ENCODE measurements at places on chromosomes 16 and 17.

- DNase-seq: no peak
These were observed 74.8 kb upstream of the SMURF2 start for GRCh38 chr17:64736804-64737492.

DNA sequence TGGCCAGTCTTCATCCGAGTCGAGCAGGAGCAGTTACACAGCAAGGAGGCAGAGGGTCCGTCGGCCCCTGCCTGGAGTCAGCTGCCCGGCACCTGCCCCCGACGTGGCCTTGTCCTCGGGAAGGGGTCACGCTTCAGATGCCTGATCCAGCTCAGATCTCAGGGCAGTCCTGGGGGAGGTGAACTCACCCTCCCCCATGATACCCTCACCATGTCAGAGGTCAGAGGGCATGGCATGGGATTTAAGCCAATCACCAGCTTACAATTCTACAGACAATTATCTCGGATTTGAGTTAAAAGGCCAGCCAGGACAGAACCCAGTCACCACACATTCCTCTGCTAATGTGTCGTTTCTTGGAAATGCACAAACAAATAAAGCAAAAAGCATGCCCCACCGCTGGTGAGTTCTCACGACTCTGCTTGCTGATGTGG, 211.3 kb downstream of the FOXL1 start:
- no peak for DNase-seq

- no peak for DNase-seq
These were observed 1494.0 kb upstream of the CDH8 start for GRCh38 chr16:63530208-63530607.

DNA sequence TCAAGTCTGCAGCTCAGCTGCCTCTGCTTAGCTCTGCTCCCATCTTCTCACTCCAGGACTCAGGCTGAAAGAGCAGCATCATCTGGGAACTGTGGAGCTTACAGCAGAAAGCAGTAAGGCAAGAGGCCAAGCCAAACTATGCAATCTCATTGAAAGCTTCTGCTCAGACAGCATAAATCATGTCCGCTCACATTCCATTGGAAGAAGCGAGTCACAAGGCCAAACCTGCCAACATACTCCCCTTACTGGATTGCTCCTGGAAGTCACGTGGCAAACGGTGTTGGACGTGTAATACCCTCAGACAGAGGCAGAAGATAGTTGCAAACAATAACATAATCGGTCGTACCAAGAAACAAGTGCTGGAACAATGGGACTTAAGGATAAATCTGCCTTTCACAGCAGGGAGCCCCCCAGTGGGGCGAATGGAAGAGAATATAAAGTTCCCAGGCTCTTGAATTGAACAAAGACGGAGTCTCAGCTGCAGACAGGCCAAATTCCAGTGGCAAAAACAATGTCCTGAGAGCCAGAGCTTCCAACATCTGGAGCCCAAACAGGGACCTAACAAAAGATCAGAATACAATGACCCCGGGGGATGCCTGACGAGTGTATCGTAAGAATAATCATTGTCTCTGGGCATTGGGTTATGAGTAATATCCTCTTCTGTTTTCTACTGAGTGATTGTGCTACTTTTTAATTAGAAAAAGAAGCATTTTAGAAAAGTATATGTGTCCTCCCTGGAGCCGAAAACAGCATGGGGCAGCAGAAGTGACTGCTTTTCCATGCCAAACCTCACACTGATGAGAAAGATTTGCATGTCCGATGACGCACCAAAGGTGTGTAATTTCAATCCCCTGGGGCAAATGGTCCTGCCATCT, 68.4 kb downstream of the CMC2 start:
- DNase-seq: peak; percentile 53

DNA sequence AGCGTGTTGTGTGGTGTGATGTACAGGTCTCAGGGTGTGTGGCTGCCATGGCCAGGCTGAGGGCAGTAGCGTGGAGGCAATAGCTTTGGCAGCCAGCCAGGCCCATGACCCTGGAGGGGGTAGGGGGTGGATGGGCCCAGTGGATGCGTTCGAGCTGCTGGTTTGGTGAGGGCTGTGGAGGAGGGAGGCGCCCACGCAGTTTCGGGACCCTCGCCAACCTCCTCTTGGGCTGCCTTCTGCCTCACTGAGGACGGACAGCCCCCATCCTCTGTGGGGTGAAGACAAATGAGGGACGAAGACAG, 238.6 kb upstream of the GSE1 start:
- no peak for DNase-seq

GRCh38 chr17:9484789-9485188, 90.8 kb downstream of the STX8 start:
- no peak for DNase-seq
